B cell (primary cell): ENCODE measurements at places on chromosomes 1 and 21. TPM values are rescaled to one million over a fixed set of nuclear protein-coding genes. Genes with fewer than 3 reads are reported as not detected.

Gene CGN
- total RNA-seq: 0.49 and 0.81 TPM in 2 replicates

Gene RGS4
- total RNA-seq: not detected in 2 replicates

DNA sequence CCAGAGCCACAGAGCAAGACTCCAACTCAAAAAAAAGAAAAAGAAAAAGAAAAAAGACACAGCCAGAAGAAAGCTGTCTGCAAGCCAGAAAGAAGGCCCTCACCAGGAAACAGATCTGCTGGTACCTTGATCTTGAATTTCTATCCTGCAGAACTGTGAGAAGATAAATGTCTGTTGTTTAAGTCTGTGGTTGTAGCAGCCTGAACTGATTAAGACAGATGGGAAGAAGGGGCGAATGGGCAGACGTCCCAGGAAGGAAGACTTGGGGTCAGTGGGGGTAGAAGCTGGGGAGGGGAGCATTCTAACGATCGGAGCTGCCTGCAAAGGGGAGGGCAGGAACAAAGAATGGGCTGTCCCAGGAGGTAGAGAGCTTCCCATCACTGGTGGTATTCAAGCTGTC lies 6.3 kb downstream of the SLC2A7 start:
- no peak for DNase-seq

- no peak for DNase-seq
These were observed 27.5 kb downstream of the ERG start for GRCh38 chr21:38470755-38471154.

GRCh38 chr1:211520641-211521040 lies 28.7 kb upstream of the RD3 start:
- no peak for DNase-seq
